ENCODE measurements at places on chromosomes 2 and 18. TPM values are rescaled to one million over a fixed set of nuclear protein-coding genes. Genes with fewer than 3 reads are reported as not detected.

DPYSL5 gene
- 8.4 TPM for total RNA-seq

CHST9 gene
- not detected for total RNA-seq

CFC1 gene
- total RNA-seq, result not detected

DNA sequence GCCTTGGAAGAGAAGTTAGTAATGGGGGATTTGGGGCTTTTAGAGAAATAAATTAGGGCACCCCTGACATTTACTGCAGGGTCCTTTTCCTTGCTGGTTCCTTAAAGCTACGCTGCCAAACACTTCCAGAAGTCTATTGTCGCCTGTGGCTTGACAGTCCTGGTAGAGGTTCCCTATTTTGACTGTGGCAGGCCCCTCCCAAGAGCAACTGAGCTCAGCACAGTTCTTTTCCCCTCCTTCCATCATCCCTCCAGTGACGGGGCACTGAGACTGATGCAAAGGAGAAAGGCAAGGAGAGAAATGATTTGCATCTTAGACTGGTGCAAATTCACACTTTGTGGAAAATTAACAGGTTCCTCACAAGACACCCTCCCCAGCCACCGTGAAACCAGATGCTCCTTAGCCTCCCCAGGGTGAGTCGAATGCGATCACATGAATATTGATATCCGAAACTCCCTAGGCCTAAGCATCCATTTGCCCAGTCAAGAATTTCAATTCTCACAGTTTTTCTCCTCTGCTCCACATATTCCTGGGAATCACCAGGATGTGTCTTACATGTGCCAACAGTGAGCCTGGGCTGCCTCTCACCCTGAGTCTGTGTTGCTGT is 45.4 kb downstream of the RABL2A start:
- no peak for DNase-seq
- H3K36me3 ChIP-seq, result no peaks in the 10 kb centered on the region
- no peak overlapping the region for H3K27ac ChIP-seq
- H3K27me3 ChIP-seq, result no peaks in the 10 kb centered on the region

DNA sequence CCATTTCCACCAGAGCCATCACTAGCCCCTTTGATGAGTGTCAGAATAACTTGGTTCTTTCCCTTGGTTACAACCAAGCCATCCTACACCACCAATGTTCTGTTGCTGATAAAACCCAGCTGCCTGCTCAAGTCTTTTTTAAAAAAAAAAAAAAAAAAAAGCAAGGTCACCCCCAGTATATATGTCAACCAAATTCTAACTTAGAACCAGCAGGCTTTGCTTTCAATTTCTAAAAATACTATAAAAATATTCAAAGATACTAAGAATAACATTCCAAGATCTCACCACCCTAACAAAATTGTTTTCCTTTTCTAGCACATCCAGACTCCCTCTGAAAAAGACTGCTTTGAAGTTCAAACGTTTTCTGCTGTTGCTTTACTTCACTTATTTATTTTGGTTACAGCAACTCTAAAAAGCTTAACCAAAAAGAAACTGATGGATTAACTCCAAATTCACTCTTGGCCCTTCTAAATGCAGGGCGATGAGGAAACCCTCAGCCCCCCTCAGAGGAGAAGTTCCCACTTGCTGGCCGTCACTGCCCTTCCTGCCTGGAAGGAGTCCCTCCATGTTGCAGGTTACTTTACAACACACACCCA is 10.9 kb downstream of the UXS1 start:
- no peak overlapping the region for H3K4me3 ChIP-seq
- no peaks in the 10 kb centered on the region for H3K4me1 ChIP-seq
- no peaks in the 10 kb centered on the region for H3K36me3 ChIP-seq
- H3K27ac ChIP-seq, result no peak overlapping the region
- no peaks in the 10 kb centered on the region for H3K27me3 ChIP-seq

GRCh38 chr2:164597983-164598382 is 23.3 kb downstream of the GRB14 start:
- DNase-seq, result no peak
- H3K4me1 ChIP-seq, result no peaks in the 10 kb centered on the region
- H3K27ac ChIP-seq, result no peak overlapping the region
- H3K27me3 ChIP-seq, result no peaks in the 10 kb centered on the region
- no peak overlapping the region for H3K4me3 ChIP-seq

DNA sequence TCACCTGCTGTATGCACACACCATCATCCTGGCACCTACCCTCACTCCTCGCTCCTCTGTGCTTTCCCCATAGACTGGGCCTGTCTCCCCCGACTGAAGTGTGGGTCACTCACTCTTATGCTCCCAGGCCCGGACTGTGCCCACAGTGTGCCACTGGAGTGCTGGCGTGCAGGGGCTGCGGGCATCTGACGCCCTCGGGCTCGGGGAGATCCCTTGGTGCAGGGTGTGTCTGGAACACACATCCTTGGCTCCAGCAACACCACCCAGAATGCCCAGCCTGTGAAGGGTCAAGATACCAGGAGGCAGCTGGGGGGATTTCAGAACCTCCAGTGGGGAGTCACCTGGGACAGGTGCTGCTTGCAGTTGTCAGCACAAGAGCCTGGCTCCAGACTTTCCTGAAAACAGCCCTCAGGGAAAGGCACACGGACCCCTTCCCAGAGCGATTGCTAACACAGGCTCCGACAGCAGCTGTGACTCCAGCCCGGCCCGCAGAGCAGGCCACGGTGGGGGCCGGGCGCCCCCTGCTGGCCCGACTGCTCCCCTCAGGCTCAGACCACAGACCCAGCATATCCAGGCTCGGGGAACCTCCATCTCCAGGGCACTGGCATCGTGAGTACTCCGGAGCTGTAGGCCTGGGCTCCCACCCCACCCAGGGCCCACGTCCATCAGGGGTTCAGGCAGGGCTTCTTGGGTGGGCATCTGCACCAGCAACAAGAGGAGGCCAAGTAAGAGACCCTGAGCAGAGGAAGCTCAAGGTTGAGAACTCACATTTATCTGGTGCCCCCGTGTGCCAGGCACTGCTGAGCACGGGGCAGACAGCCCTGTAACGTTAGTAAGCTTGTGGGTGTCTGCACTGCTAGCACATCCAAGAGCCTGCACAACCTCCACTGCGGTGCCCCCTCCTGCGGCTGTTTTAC is 8.6 kb downstream of the HS1BP3 start:
- H3K27ac ChIP-seq, result no peak overlapping the region
- no peaks in the 10 kb centered on the region for H3K36me3 ChIP-seq
- H3K4me1 ChIP-seq, result no peaks in the 10 kb centered on the region
- H3K27me3 ChIP-seq, result no peaks in the 10 kb centered on the region
- peak; percentile 16 for DNase-seq
- H3K4me3 ChIP-seq, result no peak overlapping the region

CCDC68 gene
- 6.6 TPM for total RNA-seq

- no peak for DNase-seq
- no peaks in the 10 kb centered on the region for H3K27me3 ChIP-seq
- no peaks in the 10 kb centered on the region for H3K4me1 ChIP-seq
- H3K4me3 ChIP-seq, result no peak overlapping the region
These were observed 13.7 kb upstream of the FAHD2A start for GRCh38 chr2:95388856-95389244.

ITGB6 gene
- 0.12 TPM for total RNA-seq

DNA sequence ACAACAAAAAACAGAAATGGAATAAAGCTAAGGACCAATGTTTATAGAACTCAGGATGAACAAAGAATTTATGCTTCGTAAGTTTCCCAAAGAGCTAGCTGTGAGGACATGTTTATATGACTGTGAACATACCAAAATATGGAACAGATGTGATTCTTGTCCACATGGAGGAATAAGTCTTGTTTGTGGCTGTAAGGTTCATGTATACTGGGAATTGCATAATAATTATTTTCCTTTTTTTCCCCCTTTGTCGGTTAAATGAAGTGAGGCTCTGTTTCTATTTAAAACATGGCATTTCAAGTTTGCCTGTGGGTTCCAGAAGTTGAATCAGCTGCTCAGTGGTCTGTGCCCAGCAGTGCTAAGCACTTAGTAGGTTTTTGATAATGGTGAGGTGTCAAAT is 108.1 kb downstream of the FHOD3 start:
- H3K36me3 ChIP-seq, result no peaks in the 10 kb centered on the region
- no peaks in the 10 kb centered on the region for H3K27me3 ChIP-seq
- no peaks in the 10 kb centered on the region for H3K4me1 ChIP-seq
- no peak overlapping the region for H3K27ac ChIP-seq
- H3K4me3 ChIP-seq, result no peak overlapping the region

DNA sequence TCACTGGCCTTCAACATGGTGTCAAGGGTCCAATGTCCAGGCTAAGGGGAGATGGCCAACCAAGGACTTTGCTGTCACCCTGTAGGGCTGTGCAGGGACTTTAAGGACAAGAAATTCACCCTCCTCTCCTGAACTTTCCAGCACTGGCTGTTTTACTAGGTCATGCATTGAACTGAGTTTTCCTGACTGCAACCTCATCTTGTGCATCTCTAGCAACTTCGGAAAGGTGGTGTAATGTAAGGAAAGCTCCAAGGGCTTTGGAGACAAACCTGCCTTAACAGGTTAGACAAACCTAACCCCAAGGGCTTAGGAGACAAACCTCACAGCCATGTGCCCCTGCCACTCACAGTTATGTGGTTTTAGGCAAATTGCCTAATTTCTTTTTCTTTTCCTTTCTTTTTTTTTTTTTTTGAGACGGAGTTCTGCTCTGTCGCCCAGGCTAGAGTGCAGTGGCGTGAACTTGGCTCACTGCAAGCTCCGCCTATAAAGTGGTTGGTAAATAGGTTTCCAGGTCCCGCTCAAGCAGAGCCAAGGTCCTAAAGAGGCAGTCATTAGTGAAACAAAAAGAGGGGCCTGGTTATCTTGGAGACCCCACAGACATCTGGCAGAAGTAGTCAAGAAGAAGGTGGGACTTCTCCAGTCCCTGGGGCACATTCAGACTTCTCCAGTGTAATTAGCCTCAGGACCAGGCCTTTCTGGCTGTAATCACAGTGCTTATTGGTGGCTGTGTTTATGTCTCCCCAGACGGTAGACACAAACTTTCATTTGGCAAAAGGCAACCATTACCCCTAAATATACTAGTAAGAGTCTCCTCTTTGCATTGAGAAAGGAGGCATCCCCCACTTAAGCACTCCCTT is 37.6 kb upstream of the PMAIP1 start:
- DNase-seq, result no peak
- H3K4me3 ChIP-seq, result no peak overlapping the region
- H3K36me3 ChIP-seq, result no peaks in the 10 kb centered on the region
- no peaks in the 10 kb centered on the region for H3K4me1 ChIP-seq
- H3K27me3 ChIP-seq, result no peaks in the 10 kb centered on the region
- H3K27ac ChIP-seq, result no peak overlapping the region

DNA sequence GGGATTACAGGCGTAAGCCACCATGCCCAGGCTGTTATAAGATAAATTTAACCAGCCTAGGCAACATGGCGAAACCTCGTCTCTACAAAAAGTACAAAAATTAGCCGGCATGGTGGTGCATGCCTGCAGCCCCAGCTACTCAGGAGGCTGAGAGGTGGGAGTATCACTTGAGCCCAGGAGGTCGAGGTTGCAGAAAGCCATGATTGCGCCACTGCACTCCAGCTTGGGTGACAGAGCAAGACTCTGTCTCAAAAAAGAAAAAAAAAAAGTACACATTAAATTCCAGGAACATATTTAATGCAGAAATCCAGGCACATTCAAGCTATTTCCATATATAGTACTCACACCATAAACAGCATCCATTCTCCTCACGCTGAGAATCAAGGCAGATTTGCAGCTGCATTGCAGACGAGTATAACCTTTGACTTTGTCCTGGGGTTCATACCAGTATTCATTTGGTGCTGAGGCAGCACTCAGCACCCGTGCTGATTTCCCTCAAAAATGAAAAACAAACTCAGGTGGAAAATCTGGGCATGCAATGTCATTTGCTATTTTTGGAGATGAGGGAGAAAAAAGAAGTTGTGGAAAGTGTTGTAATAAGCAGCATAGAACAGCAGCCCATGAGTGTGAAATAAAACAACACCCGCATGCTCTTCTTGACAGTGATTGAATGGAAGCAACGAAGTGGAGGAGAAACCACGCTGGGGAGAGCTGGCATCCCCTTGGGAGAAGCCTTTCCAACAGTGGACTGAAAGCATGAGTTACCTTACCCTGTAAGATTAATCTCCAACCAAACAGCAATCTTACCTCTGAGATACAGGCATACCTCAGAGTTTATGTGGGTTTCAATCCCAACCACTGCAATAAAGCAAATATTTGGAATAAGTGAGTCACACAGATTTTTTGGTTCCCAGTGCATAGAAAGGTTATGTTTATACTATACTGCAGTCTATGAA is 46.8 kb upstream of the ANXA4 start:
- no peak overlapping the region for H3K4me3 ChIP-seq
- H3K36me3 ChIP-seq, result no peaks in the 10 kb centered on the region
- no peak overlapping the region for H3K27ac ChIP-seq
- no peaks in the 10 kb centered on the region for H3K27me3 ChIP-seq
- DNase-seq, result no peak

- H3K36me3 ChIP-seq, result no peaks in the 10 kb centered on the region
- no peak overlapping the region for H3K4me3 ChIP-seq
- H3K4me1 ChIP-seq, result no peaks in the 10 kb centered on the region
- no peak overlapping the region for H3K27ac ChIP-seq
These were observed 47.1 kb downstream of the FOSL2 start for GRCh38 chr2:28439763-28440162.

DNA sequence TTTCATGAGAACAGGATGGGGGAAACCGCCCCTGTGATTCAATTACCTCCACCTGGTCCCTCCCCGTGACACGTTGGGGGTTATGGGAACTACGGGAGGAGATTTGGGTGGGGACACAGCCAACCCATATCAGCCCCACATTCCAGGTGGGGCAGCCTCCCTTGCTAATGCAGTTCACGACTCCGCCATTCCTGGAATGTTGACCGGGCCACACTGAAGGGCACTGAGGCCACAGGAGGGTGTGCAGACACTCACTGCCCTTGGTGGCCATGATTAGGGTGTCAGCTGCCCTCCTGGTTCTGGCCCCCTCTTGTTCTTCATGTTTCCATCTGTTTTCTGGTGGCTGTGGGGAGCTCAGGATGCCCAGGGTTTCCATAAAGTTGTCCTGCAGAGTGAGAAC is 176.3 kb downstream of the TWIST2 start:
- no peak for DNase-seq
- no peak overlapping the region for H3K27ac ChIP-seq
- no peak overlapping the region for H3K4me3 ChIP-seq
- no peaks in the 10 kb centered on the region for H3K36me3 ChIP-seq
- peaks cover 15% of the 10 kb centered on the region for H3K27me3 ChIP-seq

Data from HCT116 (cell line).